Stimulated activated naive CD8-positive, alpha-beta T cell treated with anti-CD3 and anti-CD28 coated beads, Interleukin-15, Interleukin-2, amounts not matched to agents 100 U/mL and 50 U/mL, for 24 hours (primary cell): ENCODE measurements at places on chromosomes 5 and 9.

DNA sequence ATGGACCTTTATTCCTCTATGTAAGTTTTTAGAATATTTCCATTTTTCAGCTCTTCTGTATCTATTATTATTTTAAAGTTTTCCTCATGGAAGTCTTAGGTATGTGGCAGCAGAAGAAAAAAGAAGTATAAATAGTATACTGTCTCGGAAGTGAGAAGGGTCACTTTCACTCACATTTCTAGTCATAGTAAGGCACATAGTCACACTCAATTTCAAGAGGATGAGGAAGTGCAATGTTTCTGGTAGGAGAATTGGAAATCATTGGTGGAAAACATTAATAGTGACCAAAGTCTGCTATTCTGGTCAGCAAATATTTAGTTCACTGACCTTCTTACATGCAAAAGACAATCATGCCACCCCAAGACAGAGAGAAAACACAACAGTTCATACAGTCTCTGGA lies 35.2 kb upstream of the TNFSF8 start:
- no peak for DNase-seq

GRCh38 chr5:115297031-115297430 lies 577 bp upstream of the CCDC112 start:
- DNase-seq, result no peak

GRCh38 chr9:79408617-79409016 lies 163.1 kb upstream of the TLE4 start:
- no peak for DNase-seq

- DNase-seq, result no peak
Measured at GRCh38 chr9:28267351-28267750, 694.1 kb upstream of the C9orf72 start.

GRCh38 chr5:1815881-1816292 lies 14.7 kb downstream of the NDUFS6 start:
- DNase-seq, result no peak

DNA sequence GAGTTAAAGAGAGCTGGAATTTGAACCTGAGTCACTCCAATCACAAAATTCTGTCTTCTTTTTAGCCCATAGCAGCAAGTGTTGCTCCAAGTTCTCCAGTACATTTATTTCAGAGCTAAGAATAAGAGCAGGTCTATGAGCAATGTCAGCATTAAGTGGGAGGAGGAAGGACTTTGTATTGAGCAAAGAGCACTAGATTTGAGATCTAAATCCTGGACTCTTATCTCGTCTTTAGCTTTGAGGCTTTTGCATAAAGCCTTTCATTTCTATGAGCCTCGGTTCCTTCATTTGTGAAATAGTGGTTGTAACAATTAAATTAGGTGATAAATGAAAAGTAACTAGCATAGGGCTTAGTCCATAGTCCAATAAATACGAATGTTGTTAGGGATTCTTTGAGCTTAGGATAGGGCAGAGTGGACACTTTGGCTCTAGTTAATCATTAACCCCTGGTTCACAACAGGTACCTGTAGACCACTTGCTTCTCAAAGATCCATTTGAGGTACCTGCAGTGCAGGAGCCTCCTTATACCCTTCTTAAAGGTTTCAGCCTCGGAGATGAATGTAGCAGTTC lies 464.1 kb upstream of the KLF4 start:
- no peak for DNase-seq

DNA sequence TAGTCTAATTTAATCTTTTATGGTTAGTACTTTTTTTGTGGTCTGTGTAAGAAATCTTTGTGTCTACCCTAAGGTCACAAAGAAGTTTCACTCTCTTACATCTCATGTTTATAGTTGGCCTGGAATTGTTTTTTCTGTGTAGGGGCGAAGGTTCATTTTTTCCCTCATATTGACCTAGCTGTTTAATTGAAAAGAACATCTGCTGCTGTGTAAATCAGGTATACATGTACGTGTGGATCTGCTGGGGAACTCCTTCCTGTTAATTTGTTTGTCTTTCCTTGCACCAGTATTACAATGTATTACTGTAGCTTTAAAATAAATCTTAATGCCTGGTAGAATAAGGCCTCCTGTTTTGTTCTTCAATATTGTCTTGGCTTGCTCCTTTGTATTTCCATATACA lies 37.8 kb downstream of the EXOSC2 start:
- DNase-seq, result no peak

- DNase-seq, result no peak
Measured at GRCh38 chr5:139711906-139712224, 63.7 kb downstream of the CXXC5 start.

DNA sequence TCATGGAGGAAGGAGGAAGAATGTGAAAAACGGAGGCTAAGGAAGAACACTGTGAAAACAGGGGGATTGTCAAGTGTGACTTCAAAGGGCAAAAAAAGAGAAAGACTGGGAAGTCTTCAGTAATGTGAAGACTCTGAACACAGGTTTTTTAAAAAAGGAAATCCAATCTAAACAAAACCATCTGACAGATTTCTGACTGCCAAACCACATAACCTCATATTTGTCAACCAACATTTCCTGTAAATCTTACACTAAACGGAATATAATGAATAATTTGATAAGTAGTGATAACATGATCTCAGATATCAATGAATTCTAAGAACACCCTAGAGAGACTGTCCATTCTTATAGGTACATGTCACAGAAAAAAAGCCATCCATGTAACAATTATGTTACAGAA lies 124.7 kb downstream of the FBN2 start:
- no peak for DNase-seq

DNA sequence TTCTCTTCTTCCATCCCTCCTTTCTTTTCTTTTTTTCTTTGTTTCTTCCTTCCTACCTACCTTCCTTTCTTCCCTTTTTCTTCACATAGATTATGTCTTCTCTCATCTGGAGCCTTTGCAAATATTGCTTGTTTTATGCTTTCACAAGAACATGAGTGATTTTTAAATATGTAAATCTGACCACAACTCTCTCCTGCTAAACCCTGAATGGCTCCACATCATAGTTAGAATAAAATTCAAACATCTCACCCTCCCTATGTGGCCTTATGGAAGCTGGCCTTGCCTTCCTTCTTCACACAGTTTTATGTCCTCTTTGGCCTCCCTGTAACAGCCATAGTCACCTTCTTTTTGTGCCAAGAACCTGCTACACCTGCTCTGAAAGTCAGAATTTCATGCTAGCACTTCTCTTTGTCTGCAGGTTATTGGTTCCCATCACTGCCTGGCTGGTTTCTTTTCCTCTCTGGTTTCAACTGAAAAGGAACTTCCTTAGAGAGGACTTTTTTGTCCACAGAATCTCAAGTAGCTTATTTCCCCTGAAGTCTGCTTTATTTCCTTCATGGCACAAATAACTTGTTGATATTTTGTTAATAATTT lies 114.3 kb upstream of the TNC start:
- no peak for DNase-seq
